Effector memory CD4-positive, alpha-beta T cell (primary cell): ENCODE measurements at places on chromosomes 7 and 10.

DNA sequence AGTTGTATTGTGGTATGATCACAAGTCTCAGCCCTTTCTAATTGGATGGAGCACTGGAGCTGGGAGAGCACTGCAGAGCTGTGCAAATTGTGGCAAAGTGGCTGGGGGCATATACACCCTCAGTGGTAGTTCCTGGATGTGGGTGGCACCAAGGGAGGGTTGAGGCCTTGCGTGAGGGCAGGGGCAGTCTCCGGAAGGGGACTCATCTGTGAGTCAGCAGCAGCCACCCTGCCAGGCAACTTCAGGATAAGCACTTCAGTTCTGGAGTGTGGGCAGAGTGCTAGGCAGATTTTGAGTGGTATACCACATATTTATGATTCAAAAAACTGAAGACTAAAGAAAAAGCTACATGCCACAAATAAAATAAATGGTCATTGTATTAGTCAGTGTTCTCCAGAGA lies 210.5 kb downstream of the ETV1 start:
- no peaks in the 10 kb centered on the region for H3K27me3 ChIP-seq
- no peak overlapping the region for H3K27ac ChIP-seq
- H3K4me1 ChIP-seq, result no peaks in the 10 kb centered on the region
- no peaks in the 10 kb centered on the region for H3K36me3 ChIP-seq
- DNase-seq, result no peak
- no peak overlapping the region for H3K4me3 ChIP-seq

- H3K36me3 ChIP-seq, result no peaks in the 10 kb centered on the region
- DNase-seq, result no peak
- H3K4me1 ChIP-seq, result no peaks in the 10 kb centered on the region
- H3K4me3 ChIP-seq, result no peak overlapping the region
- no peaks in the 10 kb centered on the region for H3K27me3 ChIP-seq
These were observed 1.2 kb upstream of the CALN1 start for GRCh38 chr7:72413290-72413689.

- H3K4me1 ChIP-seq, result peaks cover 21% of the 10 kb centered on the region
- H3K4me3 ChIP-seq, result no peak overlapping the region
- no peak for DNase-seq
- no peaks in the 10 kb centered on the region for H3K27me3 ChIP-seq
- H3K27ac ChIP-seq, result peak overlapping the region; percentile 64
- H3K36me3 ChIP-seq, result no peaks in the 10 kb centered on the region
These were observed 7.1 kb downstream of the CCSER2 start for GRCh38 chr10:84335516-84335915.

DNA sequence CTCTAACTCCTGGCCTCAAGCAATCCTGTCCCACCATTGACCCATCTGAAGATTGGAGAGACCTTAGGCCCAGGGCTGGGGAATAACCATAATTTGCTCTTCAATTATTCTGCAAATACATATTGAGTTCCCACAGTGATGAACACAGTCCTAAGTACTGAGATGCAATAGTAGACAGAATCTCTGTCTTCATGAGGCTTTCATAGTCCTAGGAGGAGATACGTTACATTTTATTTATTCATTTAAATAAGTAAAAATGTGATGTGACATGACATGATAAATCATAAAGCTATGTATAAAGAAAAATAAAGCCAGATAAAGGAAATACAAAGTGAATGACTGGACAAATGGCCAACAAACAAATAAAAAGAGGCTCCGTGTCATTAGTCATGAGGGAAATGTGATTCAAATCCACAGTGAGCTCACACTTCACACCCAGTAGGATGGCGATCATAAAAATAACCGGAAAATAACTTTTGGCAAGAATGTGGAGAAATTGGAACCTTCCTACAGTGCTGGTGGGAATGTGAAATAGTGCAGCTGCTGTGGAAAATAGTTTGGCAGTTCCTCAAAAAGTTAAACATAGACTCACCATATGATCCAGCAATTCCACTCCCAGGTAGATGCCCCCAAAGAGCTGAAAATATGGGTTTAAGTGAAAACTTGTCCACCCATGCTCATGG lies 52.1 kb upstream of the JCAD start:
- H3K27ac ChIP-seq, result no peak overlapping the region
- H3K4me3 ChIP-seq, result no peak overlapping the region
- H3K36me3 ChIP-seq, result no peaks in the 10 kb centered on the region
- H3K27me3 ChIP-seq, result no peaks in the 10 kb centered on the region
- H3K4me1 ChIP-seq, result no peaks in the 10 kb centered on the region

DNA sequence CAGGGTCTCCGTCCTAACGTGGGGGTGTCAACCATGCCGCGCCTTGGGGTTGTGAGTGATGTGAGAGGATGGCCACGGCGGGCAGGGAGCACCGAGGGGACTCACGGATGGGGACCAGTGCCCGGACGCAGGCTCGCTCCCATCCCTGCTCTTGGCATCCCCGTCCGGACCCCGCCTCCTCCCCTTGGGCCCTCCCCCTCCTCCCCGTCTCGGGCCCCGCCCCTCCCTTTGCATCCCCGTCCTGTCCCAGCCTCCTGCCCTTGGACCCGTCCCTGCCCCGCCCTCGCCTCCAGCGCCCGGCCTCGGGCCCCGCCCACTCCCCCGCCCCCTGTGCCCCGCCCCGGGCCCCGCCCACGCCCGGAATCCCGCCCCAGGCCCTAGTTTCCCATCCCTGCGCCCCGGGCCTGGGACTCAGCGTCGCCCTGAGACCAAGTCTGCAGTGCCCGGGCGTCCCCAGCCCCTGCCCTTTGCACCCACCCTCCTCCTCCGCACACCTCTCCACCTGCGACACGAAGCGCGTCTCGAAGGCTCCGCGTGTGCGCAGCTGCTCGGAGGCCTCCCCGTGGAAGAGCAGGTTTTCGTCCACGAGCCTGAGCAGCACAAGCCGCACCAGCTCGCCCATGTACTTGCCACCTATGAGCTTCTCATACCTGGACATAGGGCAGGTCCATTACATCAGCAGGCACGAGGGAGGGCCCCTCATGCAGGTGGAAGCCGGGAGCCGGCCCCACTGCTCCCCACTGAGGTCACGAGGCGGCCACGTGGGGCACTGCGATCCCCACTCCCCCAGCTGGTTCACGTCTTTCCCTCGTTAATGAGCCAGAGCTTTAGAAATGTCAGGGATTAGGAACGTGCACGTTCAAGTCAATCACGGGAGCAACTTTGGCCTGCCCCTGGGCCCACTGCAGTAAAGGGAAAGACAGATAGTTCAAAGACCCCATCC lies 5.1 kb upstream of the MYL7 start:
- peak overlapping the region; percentile 42 for H3K4me3 ChIP-seq
- H3K27me3 ChIP-seq, result no peaks in the 10 kb centered on the region
- peak; percentile 73 for DNase-seq
- peaks cover 7% of the 10 kb centered on the region for H3K4me1 ChIP-seq

- H3K36me3 ChIP-seq, result no peaks in the 10 kb centered on the region
- H3K27ac ChIP-seq, result no peak overlapping the region
- H3K27me3 ChIP-seq, result no peaks in the 10 kb centered on the region
These were observed 5.0 kb upstream of the RBM17 start for GRCh38 chr10:6083523-6084475.

DNA sequence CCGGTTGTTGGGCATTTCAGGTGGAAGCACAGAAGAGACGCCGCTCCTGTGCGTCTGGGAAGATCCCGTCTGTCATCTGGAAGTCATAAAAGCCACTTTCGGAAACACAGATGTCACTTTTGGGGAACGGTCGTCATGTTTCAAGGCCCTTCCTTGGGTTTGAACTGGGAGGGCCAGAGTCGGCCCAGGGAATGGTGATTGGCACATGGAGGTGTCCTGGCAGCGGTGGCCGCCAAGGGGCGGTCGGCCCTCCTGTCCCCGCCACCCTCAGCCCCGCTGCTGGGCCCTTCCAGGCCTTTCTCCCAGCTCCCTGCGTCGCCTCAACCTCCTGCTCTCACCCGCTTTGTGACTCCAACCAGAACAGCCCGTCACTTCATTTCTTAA lies 115.2 kb upstream of the SFMBT2 start:
- no peaks in the 10 kb centered on the region for H3K36me3 ChIP-seq
- H3K4me3 ChIP-seq, result no peak overlapping the region
- H3K27ac ChIP-seq, result no peak overlapping the region
- no peaks in the 10 kb centered on the region for H3K27me3 ChIP-seq
